CD4-positive, alpha-beta T cell treated with Interleukin-4 for 4 hours (primary cell): ENCODE measurements at places on chromosomes 12 and 14.

- peak; percentile 10 for DNase-seq
These were observed 127.4 kb downstream of the KTN1 start for GRCh38 chr14:55707365-55707804.

GRCh38 chr12:24661657-24662096 is 287.2 kb downstream of the BCAT1 start:
- no peak for DNase-seq

- no peak for DNase-seq
These were observed 24.6 kb downstream of the ZFP36L1 start for GRCh38 chr14:68768316-68768715.

- no peak for DNase-seq
These were observed 6.8 kb upstream of the SLC38A2 start for GRCh38 chr12:46379352-46379751.

DNA sequence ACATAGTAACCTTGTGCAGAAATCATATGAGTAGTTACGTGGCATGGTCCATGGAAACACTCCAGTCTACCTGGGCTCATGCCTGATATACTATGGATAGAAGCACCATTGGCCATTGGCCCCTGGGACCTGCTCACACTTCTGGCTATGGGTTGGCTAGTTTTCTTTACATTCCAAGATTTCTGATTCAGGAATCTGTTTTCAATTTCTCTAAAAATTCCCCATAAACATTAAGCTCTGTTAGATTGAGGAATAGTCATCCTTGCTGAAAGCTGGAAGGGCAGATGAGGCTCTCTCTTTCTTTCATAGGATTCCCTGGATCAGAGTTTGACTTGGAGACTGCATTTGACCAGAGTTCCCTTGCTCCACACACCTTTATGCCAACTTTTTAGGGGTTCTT is 37.3 kb upstream of the RAP1B start:
- no peak for DNase-seq

DNA sequence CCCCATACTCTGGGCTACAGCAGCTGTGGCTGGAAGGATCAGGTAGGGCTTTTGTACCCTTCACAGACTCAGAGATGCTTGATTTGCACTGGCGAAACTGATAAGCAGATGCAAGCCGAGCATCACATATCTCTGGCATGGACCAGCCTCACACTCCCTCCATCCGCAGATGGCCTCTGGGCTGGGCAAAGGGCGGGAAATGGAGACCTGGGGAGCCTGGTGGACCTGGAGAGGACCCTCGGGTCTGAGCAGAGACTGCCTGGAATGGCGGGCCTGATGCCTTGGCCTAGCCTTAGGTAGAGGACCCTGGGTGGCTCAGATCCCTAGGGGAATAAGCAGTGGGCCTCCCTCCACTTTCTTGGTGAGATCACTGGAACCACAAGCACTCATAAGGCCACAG is 53.2 kb downstream of the GALNT16 start:
- DNase-seq: no peak

DNA sequence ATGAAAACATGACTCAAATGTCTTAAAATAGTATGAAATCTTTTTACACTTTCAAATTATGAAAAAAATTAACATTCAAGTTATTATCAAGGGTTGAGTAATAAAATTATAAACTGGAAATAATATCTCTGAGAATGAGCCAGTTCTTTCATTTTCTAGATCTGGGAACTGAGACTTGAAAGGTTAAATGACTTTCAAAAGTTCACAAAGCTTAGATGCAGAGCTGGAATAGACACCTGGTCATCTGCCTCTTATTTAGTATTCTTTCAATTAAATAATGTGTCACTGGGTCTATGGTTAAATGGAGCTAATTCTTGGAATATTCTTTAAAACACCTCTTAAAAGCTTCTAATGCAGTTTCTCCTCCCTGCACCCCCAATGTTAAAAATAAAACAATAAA is 86.6 kb downstream of the CDK17 start:
- DNase-seq: no peak

GRCh38 chr14:60089221-60089620 is 2.5 kb upstream of the PCNX4 start:
- no peak for DNase-seq

- no peak for DNase-seq
These were observed 56.8 kb downstream of the BTG1 start for GRCh38 chr12:92088805-92089204.

DNA sequence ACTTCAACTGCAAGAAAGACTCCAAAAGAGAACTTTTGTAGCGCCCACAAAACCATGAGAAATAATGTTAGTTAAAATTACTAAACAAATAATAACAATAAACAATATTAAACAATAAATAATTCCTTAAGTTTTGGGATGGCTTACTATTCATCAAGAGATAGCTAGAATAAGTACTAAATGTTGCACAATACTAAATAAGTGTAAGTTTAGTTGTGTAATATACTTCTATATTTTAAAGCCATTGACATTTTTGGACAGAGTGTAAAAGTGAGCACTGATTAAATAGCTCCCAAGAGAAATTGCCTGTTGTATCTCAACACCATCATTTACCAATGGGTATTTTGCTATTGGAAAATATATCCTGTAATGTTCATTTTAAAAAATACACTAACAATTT is 166.7 kb downstream of the ALG10 start:
- DNase-seq: no peak

- DNase-seq: no peak
These were observed 11.5 kb downstream of the MYO1H start for GRCh38 chr12:109359131-109359690.
